ENCODE measurements at places on chromosomes 2 and 18. TPM values are rescaled to one million over a fixed set of nuclear protein-coding genes. Genes with fewer than 3 reads are reported as not detected.

The FZD7 gene
- 7.3 TPM for total RNA-seq

The SLC9A4 gene
- total RNA-seq, result not detected

The C1QL2 gene
- 0.28 TPM for total RNA-seq

The FAM110C gene
- total RNA-seq, result 0.12 TPM

The LRP2 gene
- total RNA-seq, result 0.01 TPM

The PLGLB1 gene
- not detected for total RNA-seq

The KATNAL2 gene
- 1.4 TPM for total RNA-seq
